ENCODE measurements at places on chromosomes 7 and 10. TPM values are rescaled to one million over a fixed set of nuclear protein-coding genes. Genes with fewer than 3 reads are reported as not detected.

DNA sequence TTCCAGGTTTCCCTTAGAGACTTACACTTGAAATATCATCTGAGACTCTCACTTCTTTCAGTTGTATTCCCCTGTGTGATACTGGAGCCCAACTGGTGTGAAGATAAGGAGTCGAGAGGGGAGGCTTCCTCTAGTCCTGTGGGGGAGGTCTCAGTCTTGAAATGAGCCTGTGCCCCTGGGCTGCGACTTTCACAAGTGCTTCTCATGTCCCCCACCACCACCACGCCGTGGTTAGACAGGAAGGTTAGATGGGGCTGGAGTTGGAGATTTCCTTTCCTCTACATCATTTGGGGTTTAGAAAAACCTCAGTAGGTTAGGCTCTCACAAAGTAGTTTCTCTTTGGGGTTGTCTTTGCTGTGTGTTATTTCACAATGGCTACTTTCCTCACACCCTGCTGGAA is 25.6 kb upstream of the MKX start:
- no peak for DNase-seq

- DNase-seq: peak; percentile 11
Measured at GRCh38 chr7:140661124-140661523, 11.6 kb upstream of the ADCK2 start.

- DNase-seq: no peak
Measured at GRCh38 chr7:159158888-159159405, 14.3 kb upstream of the VIPR2 start.

GRCh38 chr7:80415522-80415921 is 96.3 kb downstream of the GNAT3 start:
- no peak for DNase-seq

GRCh38 chr7:111835066-111835465 is 272.8 kb upstream of the IMMP2L start:
- DNase-seq: peak; percentile 87

GRCh38 chr7:154841731-154842331 is 161.1 kb downstream of the PAXIP1 start:
- peak; percentile 53 for DNase-seq

DNA sequence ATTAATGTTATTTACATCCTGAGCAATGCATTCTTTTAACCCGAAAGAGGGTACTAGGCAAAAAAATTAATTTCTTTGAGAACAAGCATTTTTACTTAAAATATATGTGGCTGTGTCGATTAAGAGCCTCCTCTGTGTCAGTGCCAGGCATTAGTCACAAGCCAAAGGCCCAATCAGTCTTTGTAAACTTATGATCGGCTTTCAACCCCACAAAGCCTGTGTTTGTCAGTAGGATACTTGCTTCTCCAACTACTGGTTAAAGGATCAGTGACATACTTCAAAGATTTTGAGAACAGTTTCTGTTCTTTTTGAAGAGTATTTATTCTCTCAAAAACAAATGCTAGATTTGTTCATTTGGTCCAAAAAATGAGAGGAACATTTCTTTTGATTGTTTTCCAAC is 159.3 kb downstream of the NRCAM start:
- peak; percentile 20 for DNase-seq

GRCh38 chr7:48875045-48875916 is 49.1 kb upstream of the CDC14C start:
- DNase-seq: peak; percentile 36

DNA sequence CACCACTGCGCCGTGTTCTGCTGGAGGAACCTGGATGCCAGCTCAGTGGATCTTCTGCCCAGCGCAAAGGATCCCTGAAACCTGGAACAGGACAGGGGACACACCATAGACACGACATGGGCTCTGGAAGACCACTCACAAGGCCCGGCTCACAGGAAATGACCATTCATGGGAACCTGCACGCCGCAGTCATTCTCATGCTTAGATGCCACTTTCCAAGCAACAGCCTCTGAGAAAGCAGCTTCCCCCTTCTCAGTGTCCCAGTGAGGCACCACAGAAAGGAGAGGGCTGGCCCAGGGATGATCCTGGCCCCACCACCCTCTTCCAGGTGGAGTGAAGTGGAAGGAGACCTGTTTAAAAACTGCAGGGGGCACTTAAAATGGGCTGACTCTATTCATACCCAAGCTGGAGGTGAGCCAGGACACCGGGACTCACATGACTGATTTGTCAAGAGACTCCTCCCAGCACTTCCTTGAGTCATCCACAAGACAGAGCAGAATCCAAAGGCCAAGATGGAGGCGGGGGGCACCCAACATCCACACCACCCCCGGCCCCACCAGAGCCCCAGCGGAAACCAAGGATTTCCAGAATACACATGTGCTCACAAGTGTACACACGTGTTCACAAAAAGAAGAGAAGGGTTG is 11.2 kb downstream of the CTBP2 start:
- DNase-seq: peak; percentile 63

- DNase-seq: peak; percentile 30
Measured at GRCh38 chr7:81211204-81211933, 292.5 kb upstream of the SEMA3C start.

DNA sequence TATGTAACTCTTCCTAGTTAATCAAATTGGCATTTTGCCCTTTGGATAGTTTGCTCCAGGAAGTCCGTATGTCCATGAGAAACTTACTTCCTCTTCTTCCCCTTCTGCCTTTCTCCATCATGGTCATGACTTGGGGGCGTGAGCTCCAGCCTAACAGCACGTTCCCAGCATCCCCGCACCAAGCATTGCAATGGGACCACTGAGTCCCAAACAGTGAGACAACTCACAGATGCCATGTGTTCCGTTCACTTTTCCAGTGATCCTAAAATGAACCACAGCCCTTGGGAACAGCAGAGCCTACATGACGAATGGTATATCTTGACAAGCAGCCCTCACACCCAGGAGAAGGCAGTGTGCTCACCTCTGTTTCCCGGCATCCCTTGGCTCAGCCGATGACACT is 10.7 kb downstream of the BTBD16 start:
- DNase-seq: no peak

DNA sequence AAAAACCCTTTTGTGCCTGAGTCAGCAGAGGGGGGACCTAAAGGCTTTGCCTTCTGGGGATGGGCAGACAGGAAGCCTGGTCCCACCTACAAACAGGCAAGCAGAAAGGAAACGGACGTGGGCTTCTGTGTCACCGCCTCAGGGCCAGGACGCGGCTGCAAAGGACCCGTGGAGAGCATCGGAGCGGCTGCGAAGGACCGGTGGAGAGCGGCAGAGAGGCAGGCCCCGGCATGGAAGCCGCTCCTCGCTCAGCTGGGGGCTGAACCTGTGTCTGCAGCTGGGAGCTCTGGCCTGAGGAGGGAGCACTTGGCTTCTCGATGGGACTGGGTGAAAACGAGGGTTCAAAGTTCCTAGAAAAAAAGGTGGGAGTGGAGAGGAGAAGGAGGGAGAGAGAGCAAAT is 125.4 kb upstream of the PPP2R2D start:
- no peak for DNase-seq

DNA sequence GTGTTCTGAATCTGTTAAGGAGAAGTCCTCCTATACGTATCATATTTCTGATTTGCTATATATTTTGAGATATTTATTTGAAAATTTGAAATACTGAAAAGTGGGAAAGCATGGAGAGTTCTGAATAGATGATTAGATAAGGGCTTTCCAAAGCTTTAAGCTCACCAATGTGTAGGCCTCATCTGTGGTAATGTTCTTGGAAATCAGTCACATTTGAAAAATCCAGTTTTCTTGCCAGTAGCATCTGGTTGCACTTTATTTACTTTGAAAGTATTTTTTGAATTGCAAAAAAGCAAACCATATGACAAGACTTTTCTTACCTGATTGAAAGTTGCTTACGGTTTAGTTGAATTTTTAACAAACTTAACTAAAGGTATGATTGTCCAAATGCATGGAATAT is 21.7 kb downstream of the ADD3 start:
- DNase-seq: no peak

DNA sequence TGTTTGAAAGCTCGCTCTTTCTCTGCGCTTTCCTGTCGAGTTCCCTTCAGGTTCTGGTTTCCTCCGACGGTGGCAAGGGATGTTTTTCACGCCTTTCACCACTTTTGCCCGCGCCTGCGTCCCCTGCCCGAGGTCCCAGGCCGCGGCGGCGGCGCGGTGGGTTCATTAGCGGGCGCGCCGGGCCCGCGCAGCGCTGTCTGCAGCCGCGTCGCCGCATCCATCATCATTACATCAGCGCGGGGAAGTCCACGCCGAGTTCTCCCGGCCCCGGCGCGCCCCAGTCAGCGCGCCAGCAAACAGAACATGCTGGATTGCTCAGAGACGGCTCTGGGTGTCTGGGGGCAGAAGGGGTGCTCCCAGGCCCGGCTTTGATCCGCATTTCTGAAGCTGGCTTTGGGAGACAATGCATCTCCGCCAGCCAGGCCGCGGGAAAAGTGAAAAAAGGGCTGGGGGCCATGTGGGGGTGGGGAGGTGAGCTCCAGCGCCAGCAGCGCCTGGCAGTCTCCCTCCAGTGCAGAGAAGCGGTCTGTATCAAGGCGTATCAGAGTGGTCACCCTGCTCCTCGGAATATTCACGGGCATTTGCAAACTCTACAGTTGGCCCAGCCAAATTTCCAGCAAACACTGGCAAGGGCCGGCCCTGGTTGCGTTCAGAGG is 8.9 kb downstream of the GLI3 start:
- no peak for DNase-seq

- DNase-seq: no peak
Measured at GRCh38 chr7:146150153-146150552, 33.6 kb downstream of the CNTNAP2 start.

The LIPF gene
- not detected for total RNA-seq

The HUS1 gene
- total RNA-seq: 19.4 TPM

The PILRA gene
- 0.54 TPM for total RNA-seq

The KIAA1217 gene
- total RNA-seq: 2.7 TPM

The FZD1 gene
- total RNA-seq: 6.1 TPM

The LBX1 gene
- total RNA-seq: not detected

The FGFR2 gene
- total RNA-seq: 2.1 TPM

Measured in M059J (cell line).